ENCODE measurements at places on chromosomes 12 and 14.

DNA sequence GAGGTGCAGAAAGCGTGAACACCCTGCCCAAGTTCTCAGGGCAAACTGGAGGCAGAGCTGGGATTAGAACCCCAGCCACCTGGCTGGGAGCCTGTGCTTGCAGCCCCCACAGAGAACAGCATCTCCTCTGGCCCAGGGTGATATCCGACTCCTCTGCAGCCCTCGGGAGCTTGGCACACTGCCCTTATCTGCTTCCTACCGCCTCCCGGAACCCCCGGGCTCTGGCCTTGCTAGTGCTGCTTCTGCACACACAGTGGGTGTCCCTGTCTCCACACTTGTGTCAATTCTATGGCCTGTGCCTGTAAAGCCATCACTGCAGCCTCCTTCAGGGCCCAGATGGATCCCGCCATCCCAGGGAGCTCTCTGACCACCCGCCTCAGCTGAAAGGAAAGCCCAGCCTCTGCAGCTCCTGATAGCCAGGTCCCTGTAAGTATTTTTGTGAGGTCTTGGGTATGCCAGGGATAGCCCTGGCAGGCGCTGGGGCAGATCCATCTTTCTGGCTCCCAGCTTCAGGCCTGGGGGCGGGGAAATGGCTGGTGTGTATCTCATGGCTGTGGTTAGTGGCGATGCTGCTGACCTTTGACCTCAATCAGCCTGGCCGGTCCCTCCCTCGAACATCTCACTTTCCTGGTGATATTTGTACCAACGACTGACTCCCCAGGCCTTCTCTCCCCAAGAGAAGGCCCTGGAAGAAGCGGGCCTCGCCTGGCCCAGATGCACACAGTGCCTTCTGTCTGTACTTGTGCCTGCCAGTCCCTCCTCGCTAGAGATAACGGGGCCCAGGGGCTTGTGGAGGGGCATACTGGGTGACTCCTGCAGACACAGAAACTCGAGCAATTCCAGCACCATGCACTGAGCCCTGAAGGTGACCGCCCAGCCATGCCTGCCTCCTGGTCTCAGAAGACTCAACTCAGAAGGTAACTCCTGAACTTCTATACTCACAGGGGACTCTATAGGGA, 183.8 kb downstream of the CALM1 start:
- DNase-seq, result no peak

- DNase-seq, result no peak
These were observed 1.4 kb downstream of the FZD10 start for GRCh38 chr12:130163461-130164215.

DNA sequence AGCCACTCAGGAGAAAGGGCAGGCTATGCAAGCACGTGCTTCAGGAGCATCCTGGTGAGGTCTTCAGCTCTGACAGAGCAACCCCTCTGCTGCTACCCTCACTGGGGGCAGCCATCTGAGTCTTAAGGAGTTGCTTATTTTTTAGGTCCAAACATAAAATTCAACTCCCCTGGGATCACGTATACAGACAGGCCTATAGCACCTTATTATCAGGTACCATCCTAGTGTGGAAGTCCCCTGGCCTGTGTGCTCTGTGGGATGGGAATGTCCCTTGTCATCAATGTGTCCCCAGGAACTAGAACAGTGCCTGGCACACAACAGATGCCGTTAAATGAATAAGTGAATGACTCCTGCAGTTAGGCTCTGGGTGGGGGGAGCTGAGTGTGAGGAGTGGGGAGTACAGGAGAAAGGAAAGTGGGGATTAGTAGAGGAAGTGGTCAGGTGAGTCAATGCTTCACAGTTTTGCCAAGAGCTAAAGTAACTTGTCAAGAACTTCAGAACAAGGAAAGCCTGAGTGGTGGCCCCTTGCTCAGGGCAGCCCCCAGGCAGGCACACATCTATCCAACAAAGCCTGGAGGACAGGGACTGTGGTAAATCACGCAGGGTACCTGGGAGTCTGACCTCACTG, 33.5 kb downstream of the DAD1 start:
- DNase-seq, result no peak

GRCh38 chr14:103395244-103395643, 10.0 kb downstream of the MARK3 start:
- no peak for DNase-seq

DNA sequence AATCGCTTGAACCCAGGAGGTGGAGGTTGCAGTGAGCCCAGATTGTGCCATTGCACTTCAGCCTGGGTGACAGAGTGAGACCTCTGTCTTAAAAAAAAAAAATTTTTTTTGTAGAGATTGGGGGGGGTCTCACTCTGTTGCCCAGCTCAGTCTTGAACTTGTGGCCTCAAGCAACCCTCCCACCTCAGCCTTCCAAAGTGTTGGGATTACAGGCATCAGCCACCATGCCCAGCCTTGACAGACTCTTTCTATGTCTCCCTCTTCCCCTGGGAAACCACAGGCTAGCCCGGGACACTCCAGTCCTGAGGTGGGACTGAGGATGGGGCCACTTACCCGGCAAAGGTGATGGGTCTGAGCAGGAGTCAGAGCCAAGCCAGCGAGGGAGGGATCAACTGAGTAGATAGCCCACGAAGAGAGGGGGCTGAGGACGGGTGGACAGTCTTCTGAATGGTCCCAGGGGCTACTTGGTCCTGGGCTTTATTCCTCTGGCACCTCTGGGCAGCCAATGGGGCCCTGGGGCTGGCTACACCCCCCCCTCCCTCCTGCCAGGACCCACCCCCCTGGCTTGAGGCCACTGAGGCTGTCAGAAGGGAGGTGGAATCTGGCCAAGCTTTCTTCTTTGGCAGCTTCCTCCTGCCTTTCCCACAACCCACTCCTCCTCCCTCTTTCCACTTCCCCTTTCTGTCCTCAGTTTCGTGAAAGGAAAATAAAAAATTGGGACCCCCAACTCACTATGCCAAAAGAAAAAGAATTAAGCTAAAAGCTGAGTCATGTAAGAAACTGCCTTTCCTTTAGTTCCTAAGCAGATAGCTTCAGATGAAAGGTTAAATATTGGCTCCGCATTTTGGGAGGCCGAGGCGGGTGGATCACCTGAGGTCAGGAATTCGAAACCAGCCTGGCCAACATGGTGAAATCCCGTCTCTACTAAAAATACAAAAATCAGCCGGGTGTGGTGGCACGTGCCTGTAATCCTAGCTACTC, at the start of gene SDS:
SDS (minus strand) TSS at position 453 of the 981 bp plus-strand sequence. CDS start 4,179 bp downstream, outside the sequence.
- peak; percentile 74 for DNase-seq

DNA sequence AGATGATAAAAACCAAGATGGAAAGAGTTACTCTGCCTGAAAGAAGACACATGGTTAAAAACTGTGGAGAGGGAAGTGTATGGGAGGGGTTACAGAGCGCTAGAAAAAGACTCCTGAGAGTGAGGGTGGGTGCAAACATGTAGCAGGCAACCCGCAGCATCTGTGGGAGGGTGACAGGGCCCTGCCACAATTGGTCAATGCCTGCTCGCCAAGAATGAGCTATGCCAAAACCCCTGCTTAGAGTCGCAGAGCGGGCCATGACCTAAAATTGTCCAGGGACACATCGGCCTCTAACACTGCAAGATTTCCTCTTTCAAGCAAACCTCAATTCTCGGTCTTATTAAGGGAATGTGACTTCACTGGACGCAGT, 700 bp downstream of the PRKAG1 start:
- peak; percentile 9 for DNase-seq

- DNase-seq, result no peak
These were observed 44.8 kb downstream of the WDR20 start for GRCh38 chr14:102184316-102185035.

DNA sequence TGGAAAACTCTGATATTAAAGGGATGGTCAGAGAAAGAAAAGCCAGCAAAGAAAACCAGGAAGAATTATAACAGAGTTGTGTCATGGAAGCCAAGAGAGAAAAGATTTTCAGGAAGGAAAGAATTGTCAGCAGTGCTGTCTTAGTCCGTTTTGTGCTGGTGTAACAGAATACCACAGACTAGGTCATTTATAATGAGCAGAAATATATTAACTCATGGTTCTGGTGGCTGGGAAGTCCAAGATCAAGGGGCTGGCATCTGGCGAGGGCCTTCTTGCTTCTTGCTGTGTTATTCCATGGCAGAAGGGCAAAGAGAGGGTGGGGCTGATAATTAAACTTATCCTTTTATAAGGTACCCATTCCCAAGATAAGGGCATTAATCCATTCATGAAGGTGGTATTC, 6.4 kb upstream of the INHBE start:
- DNase-seq, result no peak

DNA sequence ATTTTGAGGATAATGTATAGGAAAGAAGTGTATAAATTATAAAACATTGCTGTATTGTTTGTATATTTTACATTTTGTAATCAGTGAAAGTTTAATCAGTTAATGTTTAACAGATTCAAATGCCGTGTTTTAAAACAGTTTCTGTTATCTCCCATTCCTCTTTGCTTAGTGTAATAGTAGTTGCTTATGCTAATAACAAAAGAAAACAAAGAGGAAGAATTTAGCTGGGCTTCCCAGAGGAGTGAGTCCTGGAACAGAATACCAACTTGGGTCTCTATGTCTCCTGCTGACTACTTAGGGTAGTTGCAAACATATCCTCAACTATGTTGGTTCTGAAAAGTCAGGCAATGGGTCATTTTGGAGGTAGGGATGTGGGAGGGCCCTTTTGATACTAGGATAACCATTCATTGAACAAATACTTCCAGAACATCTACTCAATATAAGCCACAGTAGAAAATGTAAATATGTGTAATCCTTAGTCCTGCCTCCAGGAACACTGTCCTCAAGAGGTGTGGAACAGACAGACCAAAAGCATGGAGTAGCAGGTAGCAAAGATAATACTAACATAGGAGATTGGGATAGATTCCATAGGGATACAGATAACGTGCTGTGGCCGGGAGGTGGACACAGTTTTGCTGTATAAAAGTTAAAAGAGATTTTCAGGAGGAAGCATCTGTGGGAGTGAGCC, 36.1 kb upstream of the EVL start:
- no peak for DNase-seq

DNA sequence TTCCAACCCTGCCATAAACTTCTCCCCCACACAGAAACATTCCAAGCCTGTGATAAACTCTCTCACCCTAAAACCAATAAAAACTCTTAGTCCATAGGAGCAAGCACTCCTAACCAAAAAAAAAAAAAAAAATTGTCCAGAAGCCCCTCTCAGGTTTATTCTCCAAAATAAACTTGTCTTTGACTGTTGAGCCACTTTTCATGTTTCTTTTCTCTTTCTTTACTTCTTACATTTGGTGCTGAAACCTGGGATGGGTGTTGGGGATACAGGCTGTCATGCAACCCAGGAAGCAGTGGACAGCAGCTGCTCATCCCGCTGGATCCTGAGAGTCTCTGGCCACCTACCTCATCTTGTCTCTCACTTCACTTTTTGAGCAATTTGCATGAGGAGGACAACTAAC, 2.0 kb upstream of the ADAM20 start:
- no peak for DNase-seq

DNA sequence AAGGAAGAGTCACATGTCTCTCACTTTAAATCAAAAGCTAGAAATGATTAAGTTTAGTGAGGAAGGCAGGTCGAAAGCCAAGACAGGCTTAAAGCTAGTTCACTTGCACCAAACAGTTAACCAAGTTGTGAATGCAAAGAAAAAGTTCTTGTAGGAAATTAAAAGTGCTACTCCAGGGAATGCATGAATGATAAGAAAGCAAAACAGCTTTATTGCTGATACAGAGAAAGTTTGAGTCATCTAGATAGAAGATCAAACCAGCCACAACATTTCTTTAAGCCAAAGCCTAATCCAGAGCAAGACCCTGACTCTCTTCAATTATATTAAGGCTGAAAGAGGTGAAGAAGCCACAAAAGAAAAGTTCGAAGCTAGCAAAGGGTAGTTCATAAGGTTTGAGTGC, 193.6 kb downstream of the MSRB3 start:
- DNase-seq, result no peak

DNA sequence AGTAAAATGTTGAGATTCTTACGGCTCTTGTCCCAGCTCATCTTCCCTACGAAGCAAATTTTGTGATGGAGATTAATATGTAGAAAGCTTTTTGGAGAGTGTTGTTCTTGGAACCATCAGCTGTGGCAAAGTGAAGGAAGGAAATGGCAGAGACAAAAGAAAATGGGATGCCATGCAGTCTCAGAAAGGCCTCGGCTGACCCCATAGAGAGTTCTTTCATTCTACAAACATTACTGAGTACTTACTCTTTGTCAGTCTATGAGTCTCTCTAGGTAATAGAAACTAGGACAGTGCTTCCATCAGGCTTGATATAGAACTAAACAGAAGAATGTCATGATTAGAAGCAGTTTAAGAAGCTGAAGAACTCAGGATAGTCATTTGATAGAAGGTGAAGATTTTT, 134.1 kb downstream of the PLEKHA5 start:
- no peak for DNase-seq

- peak; percentile 44 for DNase-seq
These were observed 545 bp downstream of the CPSF2 start for GRCh38 chr14:92122351-92122677.

GRCh38 chr12:26119391-26119989, 5.3 kb downstream of the BHLHE41 start:
- peak; percentile 10 for DNase-seq

DNA sequence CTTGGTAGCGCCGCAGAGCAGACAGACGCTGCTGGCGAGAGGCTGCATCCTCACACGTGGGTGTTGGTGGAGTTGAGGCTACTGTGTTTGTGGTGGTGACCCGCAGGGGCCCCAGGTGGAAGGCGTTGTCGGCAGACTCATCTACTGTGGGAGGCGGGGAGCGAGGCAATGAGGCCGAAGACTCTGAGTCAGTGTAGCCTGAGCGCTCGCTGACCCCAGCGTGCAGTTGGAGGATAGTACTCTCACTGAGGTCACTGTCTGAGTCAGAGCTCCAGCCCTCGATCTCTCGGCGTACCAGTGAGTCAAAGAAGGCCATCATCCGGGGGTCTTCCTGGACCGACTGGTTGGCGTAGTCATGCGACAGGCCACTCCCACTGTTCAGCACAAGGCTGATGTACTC, 76.0 kb upstream of the ACTN1 start:
- DNase-seq, result no peak

DNA sequence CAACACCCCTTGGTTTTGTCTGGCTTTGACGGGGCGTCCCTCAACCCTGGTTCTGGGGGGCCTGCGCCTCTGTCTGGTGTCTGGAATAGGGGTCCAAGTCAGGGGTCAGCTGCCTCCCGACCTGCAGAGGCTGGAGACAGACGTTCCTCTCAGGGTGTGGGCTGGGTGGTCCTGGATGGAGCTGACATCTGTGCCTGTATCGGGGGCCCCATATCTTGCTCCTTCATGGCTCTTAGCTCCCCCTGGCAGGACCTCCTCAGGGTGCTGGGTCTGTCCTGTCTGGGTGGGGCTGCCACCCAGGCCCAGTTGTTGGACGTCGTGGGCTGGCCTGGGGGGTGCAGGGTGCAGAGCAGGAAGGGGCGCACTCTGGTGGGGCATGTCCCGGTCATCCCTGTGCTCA, 374.8 kb downstream of the TMEM121 start:
- no peak for DNase-seq

GRCh38 chr14:90488256-90488655, 91.4 kb downstream of the CALM1 start:
- DNase-seq, result no peak

- DNase-seq, result no peak
These were observed 152.2 kb upstream of the RASSF8 start for GRCh38 chr12:25806271-25806670.

Data from GDM1 (cell line).